ENCODE measurements at places on chromosomes 5 and 9.

- no peak for DNase-seq
These were observed 225.4 kb upstream of the RFX3 start for GRCh38 chr9:3751125-3751758.

DNA sequence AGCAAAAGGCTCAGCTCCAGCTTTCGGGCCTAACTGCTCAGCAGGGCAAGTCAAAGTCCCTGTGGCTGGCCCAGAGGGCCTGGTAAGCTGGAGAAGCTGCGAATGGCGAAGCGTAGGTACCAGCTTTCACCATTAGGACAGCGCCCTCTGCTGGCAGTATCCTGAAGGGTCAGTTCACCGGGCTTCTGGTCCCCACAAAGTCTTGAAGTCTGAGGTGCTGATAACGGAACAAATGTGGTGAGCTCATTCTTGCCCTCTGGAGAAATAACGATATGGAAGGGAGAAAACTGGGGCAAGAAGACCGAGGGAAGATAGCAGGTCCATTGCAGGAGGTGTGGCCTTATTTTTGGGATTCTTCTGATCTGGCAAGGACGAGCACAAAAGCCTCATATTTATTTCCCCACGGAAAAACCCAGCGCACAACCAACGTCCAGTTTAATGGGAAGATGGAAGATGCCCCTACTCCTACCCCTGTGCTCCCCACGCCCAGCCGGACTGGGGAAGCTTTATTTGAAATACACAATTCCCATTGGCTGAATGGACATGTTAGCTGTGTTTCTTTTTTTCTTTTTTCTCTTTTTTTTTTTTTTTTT, 7.2 kb downstream of the SOWAHA start:
- peak; percentile 92 for DNase-seq

GRCh38 chr5:179486596-179487051, 63.7 kb upstream of the RUFY1 start:
- DNase-seq, result no peak

DNA sequence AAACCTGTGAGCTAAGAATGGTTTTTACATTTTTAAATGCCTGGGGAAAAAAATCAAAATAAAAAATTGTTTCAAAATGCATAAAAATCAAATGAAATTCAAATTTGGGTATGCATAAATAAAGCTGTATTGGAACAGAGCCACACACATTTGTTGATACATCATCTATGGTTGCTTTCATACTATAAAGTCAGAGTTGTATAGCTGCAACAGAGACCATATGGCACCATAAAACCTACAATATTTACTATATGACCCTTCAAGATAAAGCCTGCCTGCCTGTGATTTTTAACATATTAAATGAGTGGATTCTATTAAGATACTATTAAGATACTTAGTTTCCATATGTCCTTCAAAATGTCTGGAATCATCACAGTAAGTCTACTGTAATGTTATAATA, 40.0 kb downstream of the AUH start:
- DNase-seq, result no peak

GRCh38 chr9:18154661-18155060, 319.3 kb upstream of the ADAMTSL1 start:
- no peak for DNase-seq

- no peak for DNase-seq
These were observed 551.8 kb downstream of the PDE4D start for GRCh38 chr5:59341760-59342159.
